ENCODE measurements at places on chromosomes 1 and 21.

GRCh38 chr1:94831641-94832040, 11.5 kb downstream of the SLC44A3 start:
- no peak for DNase-seq

- no peak for DNase-seq
These were observed 1338.7 kb upstream of the ADGRL2 start for GRCh38 chr1:80462006-80462405.

DNA sequence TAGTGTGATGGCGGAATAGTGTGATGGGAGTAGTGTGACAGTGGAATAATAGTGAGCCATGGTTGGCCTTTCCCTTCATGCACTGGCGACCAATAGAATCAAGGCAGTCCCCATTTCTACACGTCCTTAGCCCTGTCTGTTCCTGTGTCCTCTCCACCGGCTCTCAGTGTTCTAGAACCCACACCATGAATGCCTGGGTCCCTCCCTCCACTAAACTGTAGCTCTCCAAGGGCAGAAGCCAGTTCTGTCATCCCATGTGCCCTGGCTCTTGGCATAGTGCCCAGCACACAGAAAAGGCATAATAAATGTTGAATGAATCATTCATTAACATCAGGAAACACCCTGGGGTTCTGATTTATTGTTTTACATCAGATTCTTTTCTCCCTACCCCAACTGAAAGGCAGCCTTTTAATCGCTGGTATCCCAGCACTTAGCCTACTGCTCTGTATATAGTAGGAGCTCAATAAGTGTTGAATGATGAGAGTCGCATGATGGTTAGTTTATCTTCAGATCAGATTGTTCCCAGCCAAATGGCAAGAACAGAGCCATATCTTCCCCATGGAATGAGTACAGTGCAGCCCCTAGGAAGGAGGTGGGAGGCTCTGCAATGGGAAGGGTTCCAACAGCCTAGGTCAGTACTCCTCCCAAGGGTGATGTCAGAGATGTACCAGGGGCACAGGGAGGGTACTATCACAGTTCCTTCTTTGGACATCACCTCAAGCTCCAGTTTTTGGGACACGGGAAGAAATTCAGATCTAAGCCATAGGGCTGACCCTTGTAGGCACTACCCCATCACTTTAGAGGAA, 325.7 kb downstream of the HHAT start:
- DNase-seq: no peak

DNA sequence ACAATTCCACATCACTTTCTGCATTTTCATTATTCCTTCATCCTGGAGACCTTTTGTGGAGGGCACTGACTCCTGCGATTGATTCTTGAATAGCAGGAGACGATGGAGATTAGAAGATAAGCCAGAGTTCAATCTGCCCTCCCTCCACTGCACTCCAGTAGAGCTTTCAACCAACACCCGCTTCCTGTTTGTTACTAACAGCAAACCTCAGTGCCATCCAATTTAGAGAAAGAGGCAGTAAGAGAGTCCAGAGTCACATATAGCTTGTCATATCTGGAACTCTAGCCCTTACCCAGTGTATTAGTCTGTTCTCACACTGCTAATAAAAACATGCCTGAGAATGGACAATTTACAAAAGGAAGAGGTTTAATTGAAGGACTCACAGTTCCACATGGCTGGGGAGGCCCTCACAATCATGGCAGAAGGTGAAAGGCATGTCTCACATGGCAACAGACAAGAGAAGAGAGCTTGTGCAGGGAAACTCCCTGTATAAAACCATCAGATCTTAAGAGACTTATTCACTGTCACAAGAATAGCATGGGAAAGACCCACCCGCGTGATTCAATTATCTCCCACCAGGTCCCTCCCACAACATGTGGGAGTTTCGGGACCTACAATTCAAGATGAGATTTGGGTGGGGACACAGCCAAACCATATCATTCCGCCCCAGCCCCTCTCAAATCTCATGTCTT, 55.9 kb downstream of the PCBP3 start:
- DNase-seq: no peak

DNA sequence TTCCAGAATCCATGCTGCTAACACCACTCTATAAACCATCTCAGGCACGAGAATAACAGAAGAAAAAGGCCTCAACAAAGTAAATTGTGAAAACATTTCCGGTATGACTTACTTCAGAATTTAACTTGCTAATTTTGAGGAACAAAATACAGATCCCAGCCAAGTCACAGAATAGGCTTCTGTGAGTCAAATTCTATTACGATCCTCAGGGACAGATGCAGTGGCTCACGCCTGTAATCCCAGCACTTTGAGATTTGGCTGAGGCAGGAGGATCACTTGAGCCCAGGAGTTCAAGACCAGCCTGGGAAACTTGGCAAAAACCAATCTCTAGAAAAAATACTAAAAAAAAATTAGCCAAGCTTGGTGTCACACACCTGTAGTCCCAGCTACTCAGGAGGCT, 8.8 kb upstream of the CCDC27 start:
- DNase-seq: no peak

DNA sequence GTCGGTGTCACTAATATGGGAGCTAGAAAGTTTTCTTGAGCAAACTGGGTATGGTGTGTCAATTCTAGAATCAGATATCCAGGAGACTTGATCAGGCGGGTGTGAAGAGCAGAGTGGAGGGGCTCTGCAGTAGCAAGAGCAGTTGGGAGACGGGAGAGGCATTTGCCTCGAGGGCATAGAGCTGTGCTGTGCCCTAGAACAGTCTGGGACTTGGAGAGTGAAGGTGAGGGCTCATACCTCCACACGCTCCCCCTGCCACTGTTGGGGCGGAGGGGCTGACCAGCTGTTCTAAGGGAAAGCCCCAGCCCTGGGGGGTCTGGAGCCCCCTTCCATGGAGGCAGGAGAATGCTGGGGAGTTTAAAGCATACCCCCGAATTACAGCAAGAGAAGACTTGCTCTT, 33.8 kb downstream of the SIM2 start:
- DNase-seq: no peak

- DNase-seq: no peak
These were observed 192.4 kb upstream of the PTGFR start for GRCh38 chr1:78298349-78298748.

DNA sequence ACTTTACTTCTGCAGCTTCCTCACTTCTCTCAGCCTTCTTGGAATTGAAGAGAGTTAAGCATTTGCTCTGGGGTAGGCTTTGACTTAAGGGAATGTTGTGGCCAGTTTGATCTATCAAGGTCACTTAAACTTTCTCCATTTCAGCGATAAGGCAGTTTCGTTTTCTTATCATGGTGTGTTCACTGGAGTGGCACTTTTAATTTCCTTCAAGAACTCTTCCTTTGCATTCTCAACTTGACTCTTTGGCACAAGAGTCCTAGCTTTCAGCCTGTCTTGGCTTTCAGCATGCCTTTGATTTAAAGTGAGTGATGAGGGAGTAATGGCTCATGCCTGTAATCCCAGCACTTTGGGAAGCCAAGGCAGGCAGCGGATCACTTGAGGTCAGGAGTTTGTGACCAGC, 38.7 kb downstream of the HS2ST1 start:
- DNase-seq: no peak

DNA sequence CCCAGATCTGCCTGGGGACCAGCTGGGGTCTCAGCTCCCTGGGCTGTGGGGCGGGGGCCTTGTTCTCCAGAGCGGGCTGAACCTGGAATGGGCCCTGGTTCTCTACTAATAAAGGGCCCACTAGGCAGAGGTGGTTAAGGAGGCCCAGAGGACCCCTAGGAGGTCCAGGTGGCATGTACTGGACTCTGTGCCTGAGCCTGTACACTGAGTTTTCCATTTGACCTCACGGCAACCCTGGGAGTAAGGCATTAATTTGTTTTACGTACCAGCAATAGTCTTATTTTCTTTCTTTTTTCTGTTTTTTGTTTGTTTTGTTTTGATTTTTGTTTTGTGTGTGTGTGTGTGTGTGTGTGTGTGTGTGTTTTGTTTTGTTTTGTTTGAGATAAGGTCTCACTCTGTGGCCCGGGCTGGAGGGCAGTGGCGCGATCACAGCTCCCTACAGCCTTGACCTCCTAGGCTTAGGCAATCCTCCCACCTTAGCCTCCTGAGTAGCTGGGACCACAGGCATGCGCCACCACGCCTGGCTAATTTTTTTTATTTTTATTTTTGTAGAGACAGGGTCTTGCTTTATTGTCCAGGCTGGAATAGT, 19.6 kb upstream of the FAM131C start:
- DNase-seq: no peak

DNA sequence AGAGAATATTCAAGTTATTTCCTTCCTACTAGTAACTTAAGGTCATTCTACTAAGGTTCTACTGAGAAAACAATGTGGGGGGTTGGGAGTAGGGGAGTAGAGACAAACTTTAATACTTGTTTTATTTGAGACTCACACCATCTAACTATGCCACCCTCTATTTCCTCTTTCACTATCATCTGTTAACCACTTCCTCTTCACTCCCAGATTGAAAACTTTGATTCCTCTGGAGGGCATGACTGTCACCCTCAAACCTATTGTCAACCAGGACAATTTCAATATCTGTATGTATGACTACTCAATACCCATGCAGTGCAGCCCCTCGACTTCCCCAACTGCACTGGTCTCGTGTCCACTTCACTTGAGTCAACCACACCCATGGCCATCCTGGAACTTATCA, 165.6 kb upstream of the POGK start:
- no peak for DNase-seq

GRCh38 chr1:13700521-13701270, 708 bp downstream of the PRDM2 start:
- peak; percentile 36 for DNase-seq

DNA sequence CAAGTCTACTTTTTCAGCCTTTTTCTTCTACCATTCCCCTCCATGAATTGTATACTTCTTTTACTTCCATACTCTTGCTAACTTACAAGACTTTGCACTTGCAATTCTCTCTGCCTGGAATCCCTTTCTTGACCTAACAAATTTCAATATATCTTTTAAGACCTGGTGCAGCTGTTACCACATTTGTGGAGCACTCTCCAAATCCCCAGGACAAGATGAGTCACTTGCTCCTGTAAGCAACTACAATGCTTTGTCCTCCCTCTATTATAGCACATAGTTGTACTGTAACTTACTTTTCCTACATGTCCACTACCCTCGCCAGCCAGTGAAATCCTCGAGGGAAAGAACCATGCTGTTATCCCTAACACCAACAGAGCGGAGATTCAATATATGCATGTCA, 43.1 kb downstream of the WARS2 start:
- DNase-seq: no peak

- no peak for DNase-seq
These were observed 118.6 kb downstream of the LRIG2 start for GRCh38 chr1:113191579-113192076.

- peak; percentile 57 for DNase-seq
These were observed 79.9 kb downstream of the MORN1 start for GRCh38 chr1:2311184-2312032.

DNA sequence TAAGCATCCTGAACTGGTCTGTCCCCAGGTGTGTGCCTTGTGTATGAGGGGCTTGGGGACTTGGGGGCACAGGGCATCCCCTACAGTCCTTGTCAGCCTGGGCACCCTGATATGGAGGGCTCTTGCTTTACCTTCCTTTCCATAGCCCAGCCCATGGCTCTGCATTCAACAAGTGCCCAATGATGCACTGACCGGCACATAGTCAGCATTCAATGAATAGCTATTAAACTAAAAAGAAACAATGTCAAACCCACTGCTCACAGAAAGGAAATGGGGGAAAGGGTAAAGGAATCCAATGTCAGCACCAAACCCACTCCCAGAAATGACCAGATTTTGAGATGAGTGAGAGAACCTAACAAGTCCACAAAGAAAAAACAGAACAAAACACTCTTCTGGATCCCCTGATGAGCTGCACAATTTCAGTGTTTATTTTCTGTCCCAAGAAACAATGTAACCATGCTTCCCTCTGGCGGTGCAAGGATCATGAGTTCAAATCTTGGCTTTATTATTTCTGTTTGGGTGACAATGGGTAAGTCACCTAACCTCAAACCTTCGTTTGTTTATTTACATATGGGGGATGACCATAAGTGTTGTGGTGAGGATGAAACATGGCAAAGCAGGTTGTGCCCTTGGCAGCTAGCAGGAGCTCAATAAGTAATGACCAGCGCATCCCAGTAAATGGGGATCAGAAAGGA, 22.0 kb downstream of the SYT6 start:
- DNase-seq: no peak
